ENCODE measurements at places on chromosomes 4 and X.
A peak's percentile ranks its signal among the peaks of the same experiment; 100 is the strongest.

GRCh38 chr4:160233141-160233540 is 1130.3 kb downstream of the RAPGEF2 start:
- no peak for DNase-seq

GRCh38 chrX:34659575-34659974 is 2.5 kb upstream of the TMEM47 start:
- no peak for DNase-seq

DNA sequence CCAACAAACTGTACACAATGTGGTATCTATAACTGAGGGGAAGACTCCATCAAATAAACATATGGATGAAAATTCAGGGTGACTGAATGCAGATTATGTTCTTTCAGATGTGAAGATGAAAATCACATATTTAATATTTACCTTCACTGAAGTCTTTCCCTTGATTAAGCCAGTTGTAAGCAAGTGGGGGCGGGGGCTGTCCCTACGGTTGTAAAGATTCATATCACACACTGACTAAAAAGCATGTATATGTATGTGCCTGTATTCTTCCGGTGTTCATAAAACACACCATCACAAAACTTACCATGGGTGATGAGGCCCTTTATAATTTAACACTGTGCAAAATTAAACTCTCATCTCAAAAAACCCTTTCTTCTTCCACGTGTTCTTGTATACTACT is 1.3 kb downstream of the TAB3 start:
- no peak for DNase-seq

DNA sequence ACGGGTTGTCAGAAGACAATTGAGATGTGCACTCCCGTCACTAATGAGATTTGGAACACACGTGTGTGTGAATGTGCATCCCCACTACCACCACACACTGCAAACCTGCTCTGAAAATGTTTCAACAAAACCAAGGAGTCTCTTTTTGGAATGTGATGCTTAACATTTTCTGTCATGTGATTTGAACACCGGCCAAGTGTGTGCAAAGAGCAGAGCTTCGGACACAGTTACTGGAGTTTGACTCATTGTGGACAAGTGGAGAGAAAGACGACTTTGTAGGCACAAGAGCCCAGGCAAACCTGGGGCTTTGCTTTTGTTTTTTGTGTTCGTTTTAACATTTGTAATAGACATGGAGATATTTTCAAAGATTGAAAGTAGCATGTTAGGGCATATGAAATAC is 49.2 kb downstream of the CCKAR start:
- no peak for DNase-seq

GRCh38 chr4:165502916-165503907 is 124.4 kb downstream of the CPE start:
- no peak for DNase-seq

DNA sequence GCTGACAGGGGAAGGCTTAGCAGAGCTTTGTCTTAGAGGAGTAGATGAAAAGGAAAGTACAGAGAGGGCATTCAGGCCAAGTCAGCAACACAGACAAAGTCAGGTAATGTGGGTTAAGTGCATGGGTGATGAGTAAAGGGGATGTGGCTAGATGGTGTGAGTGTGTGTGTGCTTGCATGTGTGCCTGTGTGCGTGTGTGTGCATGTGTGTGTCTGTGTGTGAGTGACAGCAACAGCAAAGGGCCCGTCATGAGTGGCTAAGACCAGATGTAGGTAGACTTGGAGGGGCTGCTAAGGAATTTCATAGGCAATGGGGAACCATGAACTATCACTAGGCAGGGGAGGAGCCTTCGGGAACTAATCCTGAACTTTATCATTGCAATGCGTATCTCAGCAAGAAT is 2.2 kb upstream of the GPR78 start:
- DNase-seq = no peak

DNA sequence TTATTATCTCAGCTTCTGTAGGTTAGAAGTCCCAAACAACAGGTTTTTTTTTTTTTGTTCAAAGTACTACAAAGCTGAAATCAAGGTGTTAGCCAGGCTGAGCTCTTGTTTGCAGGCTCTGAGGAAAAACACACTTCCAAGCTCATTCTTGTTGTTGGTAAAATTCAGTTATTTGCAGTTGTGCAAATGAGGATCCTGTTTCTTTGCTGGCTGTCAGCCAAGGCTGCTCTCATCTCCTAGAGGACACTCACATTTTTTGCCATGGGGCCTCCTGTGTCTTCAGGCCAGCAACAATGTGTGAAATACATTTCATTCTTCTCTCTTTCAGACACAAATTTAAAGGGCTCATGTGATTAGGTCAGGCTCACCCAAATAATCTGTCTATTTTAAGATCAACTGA is 60.3 kb upstream of the HSD17B10 start:
- no peak for DNase-seq

- no peak for DNase-seq
These were observed 171.4 kb downstream of the FRMPD4 start for GRCh38 chrX:12309744-12310076.

DNA sequence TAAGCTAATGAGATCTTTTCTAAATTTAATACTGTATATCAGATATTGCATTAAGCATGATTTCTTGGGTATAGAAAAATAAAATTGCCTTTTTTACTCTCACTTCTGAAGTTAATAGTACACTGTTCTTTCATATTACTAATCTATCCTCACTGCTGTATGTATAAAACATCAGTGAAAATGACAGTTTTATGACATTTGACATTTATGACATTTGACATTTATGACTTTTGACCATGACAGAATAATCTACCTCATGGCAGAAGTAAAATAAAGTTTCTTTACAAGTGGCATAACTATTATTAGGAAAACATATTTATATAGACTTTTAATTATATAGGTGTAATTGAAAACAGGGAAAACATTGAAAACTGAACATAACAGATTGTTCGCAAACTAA is 13.3 kb downstream of the GRID2 start:
- DNase-seq = no peak

- no peak for DNase-seq
These were observed 113.5 kb downstream of the NAA11 start for GRCh38 chr4:79212311-79212710.

- no peak for DNase-seq
These were observed 33.7 kb downstream of the STK32B start for GRCh38 chr4:5084911-5085475.

DNA sequence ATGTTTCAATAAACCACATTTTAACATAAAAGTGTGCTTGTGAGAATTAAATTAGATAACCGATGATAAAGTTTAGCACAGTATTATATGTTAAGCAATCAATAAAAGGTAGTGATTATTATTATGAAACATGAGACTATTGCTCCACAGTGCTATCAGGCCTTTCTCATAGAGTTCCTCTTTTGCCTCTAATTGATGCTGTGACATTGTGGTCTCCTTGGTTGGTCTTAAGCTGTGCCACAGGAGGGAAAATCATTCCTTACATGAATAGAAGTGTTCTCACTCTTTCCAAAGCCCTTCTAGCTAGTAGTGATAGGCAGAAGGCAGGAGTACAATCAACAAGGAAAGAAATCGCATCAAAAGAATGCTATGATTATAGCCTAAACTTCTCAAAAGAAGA is 9.2 kb upstream of the PDHA2 start:
- DNase-seq = no peak

DNA sequence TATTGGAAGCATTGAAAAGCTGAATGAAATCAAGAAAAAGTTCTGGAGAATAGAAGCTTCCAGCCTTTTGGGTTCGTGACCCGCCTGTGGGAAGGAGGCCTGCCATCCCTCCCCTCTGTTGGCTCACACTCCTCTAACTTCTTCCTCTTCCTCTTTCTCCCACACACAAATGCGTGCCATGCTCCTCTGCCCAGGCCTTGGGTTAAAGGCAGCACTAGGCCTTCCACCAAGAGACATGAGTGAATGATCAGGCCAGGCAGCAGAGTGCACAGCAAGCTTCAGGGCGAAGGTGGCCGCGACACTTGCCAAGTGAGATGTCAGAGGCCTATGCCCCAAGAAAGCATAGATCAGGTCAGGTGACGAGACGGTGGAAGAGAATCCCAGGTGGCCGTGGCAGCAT is 38.4 kb downstream of the FAM193A start:
- no peak for DNase-seq

- no peak for DNase-seq
These were observed 21.3 kb downstream of the ZNF721 start for GRCh38 chr4:477686-478085.

GRCh38 chr4:70838666-70839588 is 763 bp downstream of the GRSF1 start:
- no peak for DNase-seq

- DNase-seq = no peak
These were observed 876.3 kb downstream of the C4orf33 start for GRCh38 chr4:129972257-129972656.

DNA sequence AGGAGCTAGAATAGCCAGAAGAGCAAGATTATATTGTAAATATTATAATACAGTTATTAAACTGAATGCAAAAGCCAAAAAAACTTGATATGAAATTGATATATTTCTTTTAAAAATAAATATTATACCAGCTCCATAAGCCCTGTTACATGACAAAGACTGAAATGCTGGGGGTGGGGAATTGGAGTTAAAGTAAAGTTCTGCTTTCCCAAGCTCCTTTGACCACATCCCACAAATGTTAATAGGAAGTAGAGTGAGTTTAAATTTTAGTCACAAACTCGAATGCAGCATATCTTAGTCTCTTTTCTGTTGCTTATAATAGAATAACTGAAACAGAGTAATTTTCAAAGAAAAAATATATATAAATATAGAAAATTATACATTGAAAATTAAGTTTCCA is 46.9 kb upstream of the NFKB1 start:
- no peak for DNase-seq

- no peak for DNase-seq
These were observed 111.0 kb downstream of the ASB9 start for GRCh38 chrX:15158736-15159406.

- DNase-seq = no peak
These were observed 37.8 kb downstream of the DGKK start for GRCh38 chrX:50432829-50433289.

DNA sequence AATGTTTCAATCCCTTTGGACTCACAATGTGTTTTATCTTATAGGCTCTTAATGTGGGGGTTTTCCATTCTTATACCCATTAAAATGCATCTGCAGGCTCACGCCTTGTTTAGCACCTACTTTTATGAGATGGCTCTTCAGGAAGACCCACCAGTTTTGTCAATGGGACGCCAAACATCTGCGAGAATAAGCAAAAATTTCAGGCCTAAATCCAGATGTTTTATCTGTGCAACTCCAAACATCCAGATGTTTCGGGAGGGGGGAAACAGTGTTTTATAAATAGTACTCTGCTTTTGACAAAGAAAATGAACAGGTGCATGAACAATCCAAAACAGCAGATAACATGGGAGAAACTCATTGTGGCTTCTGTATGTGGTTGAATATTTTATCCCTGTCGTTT is 342.8 kb downstream of the DHX15 start:
- no peak for DNase-seq

GRCh38 chr4:170872794-170873193 is 783.0 kb upstream of the AADAT start:
- no peak for DNase-seq

DNA sequence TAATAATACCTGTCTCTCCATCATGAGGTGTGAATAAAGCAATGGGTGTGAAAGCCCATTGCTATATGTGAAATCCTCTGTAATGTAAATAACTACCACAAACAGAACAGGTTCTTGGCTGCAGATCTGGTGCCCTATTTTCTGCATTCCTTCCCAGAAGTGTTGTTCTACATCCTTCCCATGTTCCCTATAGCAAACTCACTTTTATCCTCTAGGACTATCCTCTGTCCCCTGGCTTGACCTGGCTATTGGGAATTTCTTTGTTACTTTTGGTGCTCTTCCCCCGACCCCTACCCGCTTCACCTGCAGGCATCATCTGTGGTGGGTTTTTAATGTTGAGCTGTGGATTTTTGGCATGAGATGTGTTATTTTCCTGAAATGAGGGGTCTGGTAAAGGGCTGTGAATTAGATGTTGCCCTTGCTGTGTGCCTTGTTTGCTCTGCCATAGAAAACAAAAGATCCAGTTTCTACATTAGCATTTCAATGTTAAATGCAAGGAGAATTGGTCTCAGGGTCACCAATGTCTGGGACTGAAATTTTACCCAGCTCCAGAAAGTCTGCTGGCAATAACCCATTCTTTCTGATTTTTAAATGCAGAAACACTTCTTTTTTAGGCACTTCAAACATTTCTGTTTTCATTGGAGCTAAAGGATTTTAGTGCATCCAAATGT is 13.6 kb upstream of the FREM3 start:
- DNase-seq = no peak

DNA sequence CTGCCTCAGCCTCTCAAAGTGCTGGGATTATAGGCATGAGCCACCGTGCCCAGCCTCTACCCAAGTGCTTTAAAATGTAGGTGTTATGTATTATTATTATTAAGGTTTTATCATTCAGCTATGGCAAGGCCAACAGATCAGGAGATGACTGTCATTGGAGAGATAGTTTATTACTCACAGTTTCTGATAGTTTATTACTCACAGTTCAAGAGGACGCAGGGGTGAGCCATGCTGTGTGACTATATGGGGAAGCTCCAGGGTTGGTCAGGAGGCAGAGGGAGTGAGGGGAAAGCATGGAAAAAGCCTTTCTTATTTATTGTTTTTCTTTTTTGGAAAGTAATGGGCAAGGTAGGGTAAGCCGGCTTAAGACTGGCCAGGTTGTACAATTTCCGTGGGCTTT is 25.4 kb upstream of the ARSD start:
- no peak for DNase-seq

DNA sequence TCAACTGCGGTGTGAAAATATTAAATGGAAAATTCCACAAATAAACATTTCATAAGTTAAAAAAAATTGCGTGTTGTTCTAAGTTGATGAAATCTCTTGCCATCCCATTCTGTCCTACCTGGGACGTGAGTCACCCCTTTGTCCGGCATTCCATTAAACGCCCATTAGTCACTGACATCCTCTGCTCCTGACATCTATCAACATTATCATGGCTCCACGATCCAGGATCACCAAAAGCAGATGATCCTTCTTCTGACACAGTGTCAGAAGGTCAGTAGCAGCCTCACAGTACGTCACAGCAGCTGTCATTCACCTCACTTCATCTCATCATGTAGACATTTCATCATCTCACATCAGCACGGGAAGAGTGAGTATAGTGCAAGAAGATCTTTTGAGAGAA is 125.7 kb downstream of the ZNF827 start:
- no peak for DNase-seq

- DNase-seq = no peak
These were observed 8.1 kb downstream of the EPGN start for GRCh38 chr4:74316397-74316796.

GRCh38 chr4:160213366-160213765 is 1110.5 kb downstream of the RAPGEF2 start:
- DNase-seq = no peak

GRCh38 chr4:56261027-56261426 is 126.3 kb downstream of the AASDH start:
- no peak for DNase-seq

- peak; percentile 32 for DNase-seq
These were observed 333.8 kb downstream of the ANK2 start for GRCh38 chr4:113383111-113383785.

DNA sequence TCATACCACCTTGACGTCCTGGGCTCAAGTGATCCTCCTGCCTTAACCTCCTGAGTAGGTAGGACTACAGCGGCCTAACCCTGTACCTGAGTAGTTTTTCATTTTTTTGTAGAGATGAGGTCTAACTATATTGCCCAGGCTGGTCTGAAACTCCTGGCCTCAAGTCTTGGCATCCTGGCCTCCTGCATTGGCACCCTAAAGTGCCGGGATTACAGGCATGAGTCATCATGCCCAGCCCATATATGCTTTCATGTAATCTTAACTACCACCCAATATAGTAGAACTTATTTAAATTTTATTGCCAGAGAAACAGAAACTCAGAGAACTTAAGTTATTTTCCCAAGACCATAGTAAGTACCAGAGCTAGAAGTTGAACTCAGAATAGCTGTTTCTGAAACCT is 27.1 kb downstream of the AFM start:
- DNase-seq = no peak
